Activated CD4-positive, alpha-beta T cell treated with anti-CD3 and anti-CD28 coated beads for 36 hours (primary cell): ENCODE measurements at places on chromosomes 6 and 20. TPM values are rescaled to one million over a fixed set of nuclear protein-coding genes. Genes with fewer than 3 reads are reported as not detected.

The C6orf163 gene
- total RNA-seq, result 1.2 TPM

The KCNG1 gene
- total RNA-seq, result 2.5 TPM

The KHDC1 gene
- total RNA-seq, result 2.8 TPM

The ZC2HC1B gene
- total RNA-seq, result not detected

DNA sequence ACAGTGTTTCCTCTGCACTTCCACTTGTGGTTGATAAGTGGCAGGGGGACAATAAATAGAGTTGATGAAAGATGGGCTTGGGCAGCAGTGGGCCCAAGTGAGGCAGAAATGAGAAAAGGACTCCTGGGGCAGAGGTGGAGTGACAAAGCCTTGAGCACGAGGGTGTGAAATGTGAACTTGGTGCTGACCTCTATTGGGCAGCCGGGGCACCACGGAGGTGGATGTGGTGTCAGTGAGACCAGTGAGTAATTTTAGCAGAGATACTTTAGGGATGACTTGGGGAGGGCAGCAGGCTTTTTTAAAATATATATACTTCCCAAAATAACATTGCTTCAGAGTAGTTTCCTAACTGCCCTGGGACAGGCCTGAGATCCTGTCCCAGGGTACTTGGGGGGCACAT lies 30.6 kb upstream of the MYLK2 start:
- H3K4me1 ChIP-seq, result no peaks in the 10 kb centered on the region
- H3K36me3 ChIP-seq, result peaks cover 50% of the 10 kb centered on the region
- H3K27me3 ChIP-seq, result no peaks in the 10 kb centered on the region
- H3K27ac ChIP-seq, result no peak overlapping the region

DNA sequence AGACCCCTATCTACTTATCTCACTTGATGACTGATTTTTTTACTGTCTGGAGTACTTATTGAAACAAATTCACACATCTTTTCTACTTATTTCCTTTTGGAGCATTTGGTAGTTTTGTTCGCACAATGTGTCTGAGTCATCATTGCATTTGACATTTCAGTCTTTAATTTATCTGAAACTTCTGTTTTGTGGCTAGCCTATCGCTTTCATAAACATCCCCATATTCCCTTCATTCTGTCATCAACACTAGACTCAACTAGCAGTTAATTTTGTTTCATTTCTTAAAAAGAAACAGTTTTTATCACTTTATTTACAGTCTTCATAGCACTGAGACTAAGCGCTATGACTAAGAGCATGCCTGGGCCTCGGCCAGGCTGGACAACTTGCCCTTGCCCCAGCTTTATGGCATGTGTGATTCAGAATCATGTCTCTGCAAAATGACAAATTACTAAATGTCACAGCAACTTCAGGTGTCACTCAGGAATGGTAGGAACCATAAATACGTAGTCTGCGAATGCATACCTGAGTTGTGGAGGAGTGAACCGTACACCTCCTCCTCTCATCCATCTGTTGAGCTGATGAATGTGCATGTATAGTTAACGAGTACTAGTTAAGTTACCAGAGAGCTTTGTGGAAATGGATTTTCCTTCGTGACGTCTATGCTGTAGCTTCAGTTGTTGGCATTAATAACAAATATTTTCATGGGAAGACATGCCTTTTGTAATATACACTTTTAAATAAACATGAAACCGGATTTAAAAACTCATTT lies 16.2 kb downstream of the L3MBTL3 start:
- no peaks in the 10 kb centered on the region for H3K27me3 ChIP-seq
- H3K36me3 ChIP-seq, result peaks cover 12% of the 10 kb centered on the region
- peaks cover 45% of the 10 kb centered on the region for H3K4me1 ChIP-seq
- peak overlapping the region; percentile 63 for H3K27ac ChIP-seq
- H3K4me3 ChIP-seq, result peak overlapping the region; percentile 10
- peak; percentile 56 for DNase-seq

DNA sequence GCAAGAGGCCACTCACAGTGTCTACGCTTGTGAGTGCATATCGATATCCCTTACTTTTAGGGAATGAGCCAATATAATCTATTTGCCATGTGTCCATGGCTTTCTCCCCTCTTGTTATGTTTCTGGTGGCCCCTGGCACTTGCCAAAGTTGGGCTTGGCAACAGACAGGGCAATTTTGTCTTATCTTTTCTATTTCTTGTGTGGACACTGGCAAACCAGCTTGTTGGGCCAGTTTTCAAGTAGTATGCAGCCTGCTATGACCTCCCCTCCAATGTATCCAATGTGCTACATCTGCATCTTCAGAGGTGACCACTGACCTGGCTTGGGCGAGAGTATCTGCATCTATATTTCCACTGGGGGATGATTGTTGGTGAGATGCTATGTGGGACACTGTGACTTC lies 29.2 kb downstream of the GSTA2 start:
- no peak overlapping the region for H3K27ac ChIP-seq
- no peak overlapping the region for H3K4me3 ChIP-seq
- no peaks in the 10 kb centered on the region for H3K4me1 ChIP-seq

- H3K4me1 ChIP-seq, result peaks cover 67% of the 10 kb centered on the region
- no peaks in the 10 kb centered on the region for H3K27me3 ChIP-seq
- H3K36me3 ChIP-seq, result peaks cover 88% of the 10 kb centered on the region
- peak overlapping the region; percentile 99 for H3K27ac ChIP-seq
- H3K4me3 ChIP-seq, result peak overlapping the region; percentile 99
These were observed 550 bp downstream of the PLAGL2 start for GRCh38 chr20:32206760-32207625.

The SNPH gene
- total RNA-seq, result 2.5 TPM

- no peak overlapping the region for H3K4me3 ChIP-seq
- H3K27ac ChIP-seq, result no peak overlapping the region
- DNase-seq, result no peak
- peaks cover 6% of the 10 kb centered on the region for H3K27me3 ChIP-seq
These were observed 57.1 kb upstream of the LRRC1 start for GRCh38 chr6:53737746-53738145.

DNA sequence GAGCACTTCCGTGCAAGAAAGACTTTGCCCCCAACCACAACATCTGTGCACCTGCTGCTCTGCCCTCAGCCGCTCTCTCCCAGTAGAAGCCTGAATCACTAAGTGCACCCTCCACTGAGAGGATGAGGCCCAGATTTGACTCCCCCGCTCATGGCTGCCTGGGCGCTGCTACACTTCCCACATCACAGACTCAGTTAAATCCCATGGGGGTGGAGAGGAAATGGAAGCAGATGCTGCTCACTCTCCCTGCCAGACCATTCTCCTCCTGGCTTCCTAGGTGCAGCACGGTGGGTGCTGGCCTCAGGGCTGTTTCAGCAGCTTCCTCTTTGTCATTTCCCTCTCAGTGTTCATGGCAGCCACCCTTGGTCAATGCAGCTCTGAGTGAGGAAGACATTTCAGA lies 4.8 kb downstream of the CST5 start:
- H3K27me3 ChIP-seq, result peaks cover 2% of the 10 kb centered on the region
- peak overlapping the region; percentile 83 for H3K27ac ChIP-seq
- DNase-seq, result peak; percentile 44
- no peak overlapping the region for H3K4me3 ChIP-seq
- no peaks in the 10 kb centered on the region for H3K36me3 ChIP-seq

DNA sequence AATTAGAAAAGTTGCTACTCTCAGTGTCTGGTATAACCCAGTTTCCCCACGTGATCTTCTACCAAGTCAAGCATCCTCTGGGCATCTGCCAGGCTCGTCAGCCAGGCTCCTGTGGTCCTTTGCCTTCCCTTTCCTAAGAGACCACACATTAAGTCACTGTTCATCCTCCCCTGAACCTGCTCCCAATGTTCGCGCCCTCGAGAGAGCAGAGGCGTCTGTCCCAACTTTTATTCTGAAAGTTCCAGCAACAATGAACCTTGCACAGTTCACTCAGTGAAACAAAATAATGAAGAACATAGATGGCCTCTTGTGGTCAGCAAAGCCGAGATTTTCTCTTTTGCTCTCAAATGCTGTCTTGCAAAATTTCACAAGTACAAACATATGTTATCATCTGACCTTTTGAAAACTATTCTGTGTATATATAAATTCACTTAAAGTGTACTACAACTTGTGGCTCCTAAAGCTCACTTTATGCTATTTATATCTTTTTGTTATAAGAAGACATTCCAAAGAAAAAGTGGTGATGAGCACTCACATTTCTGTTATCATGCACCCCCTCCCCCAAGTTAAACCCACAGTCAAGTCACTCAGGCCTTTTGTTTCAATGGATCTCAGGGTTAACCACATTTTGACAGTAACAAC lies 39.2 kb upstream of the NHSL1 start:
- H3K4me3 ChIP-seq, result no peak overlapping the region
- H3K4me1 ChIP-seq, result no peaks in the 10 kb centered on the region
- no peaks in the 10 kb centered on the region for H3K36me3 ChIP-seq
- H3K27me3 ChIP-seq, result peaks cover 9% of the 10 kb centered on the region

The SPTLC3 gene
- 1.1 TPM for total RNA-seq

DNA sequence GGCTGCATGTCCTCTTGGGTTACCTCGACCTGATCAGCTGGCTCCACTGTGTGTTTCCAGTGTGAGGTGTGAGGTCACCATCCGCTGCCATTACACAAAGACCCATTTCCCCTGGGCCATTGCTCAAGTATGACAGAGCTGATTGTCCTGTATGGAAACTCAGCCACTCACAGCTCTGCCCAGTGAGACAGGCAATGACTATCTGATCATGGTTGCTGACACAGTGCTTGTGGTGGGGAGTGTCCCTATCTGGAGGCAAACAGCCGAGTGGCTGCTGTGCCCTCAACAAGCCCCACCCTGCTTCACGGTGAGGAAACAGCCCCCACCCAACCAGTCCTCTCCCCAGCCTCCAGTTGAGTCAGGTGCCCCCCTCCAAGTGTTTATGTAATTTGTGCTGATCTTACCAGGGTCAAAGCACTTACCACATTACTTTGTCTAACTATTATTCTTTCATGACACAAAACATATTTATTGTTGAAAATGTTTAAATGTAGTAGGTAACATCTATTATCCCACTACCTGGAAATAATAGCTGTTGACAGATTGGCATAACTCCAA lies 11.7 kb upstream of the MAPK13 start:
- no peaks in the 10 kb centered on the region for H3K27me3 ChIP-seq
- H3K36me3 ChIP-seq, result peaks cover 7% of the 10 kb centered on the region
- peak; percentile 76 for DNase-seq
- peak overlapping the region; percentile 99 for H3K27ac ChIP-seq
- no peak overlapping the region for H3K4me3 ChIP-seq

The ISM1 gene
- 0.51 TPM for total RNA-seq

DNA sequence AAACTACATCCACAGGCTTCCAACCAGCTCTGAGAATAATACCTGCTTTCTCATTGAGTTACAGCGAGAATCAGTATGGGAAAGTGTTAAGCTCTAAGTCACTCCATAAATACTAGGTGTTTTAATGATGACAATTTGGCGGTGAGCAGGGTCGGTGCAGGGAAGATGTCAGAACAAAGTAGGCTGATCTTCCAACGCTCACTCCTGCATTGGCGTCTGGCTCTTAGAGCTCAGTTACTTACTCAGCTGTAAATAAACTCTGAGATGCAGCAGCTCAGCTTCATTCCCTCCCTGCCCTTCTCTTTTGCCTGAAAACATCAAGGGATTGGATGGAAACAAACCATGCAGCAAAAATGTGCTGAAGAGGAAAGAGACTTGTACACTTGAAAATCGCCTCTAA lies 102.5 kb upstream of the SPACA1 start:
- no peak overlapping the region for H3K4me3 ChIP-seq
- no peaks in the 10 kb centered on the region for H3K36me3 ChIP-seq
- DNase-seq, result no peak
- H3K27ac ChIP-seq, result no peak overlapping the region
- H3K4me1 ChIP-seq, result no peaks in the 10 kb centered on the region

GRCh38 chr20:53738039-53738944 lies 144.7 kb upstream of the ZNF217 start:
- peaks cover 49% of the 10 kb centered on the region for H3K4me1 ChIP-seq
- DNase-seq, result no peak
- no peak overlapping the region for H3K4me3 ChIP-seq
- H3K27ac ChIP-seq, result no peak overlapping the region

The ARG1 gene
- total RNA-seq, result not detected

DNA sequence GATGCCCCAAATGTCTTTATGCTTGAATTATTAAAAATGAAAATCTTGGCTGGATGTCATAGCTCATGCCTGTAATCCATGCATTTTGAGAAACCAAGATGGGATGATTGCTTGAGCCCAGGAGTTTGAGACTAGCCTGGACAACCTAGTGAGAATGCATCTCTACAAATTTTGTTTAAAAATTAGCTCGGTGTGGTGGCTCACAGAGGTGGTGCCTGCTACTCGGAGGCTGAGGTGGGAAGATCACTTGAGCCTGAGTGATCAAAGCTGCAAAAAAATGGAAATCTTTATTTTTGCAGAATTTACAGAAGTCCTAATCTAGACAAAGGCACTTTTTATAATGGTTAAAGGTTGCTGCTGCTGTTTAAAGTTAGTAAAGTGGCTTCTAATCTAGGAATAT lies 20.0 kb upstream of the COL19A1 start:
- no peaks in the 10 kb centered on the region for H3K4me1 ChIP-seq
- H3K36me3 ChIP-seq, result no peaks in the 10 kb centered on the region
- H3K4me3 ChIP-seq, result no peak overlapping the region
- no peak overlapping the region for H3K27ac ChIP-seq

DNA sequence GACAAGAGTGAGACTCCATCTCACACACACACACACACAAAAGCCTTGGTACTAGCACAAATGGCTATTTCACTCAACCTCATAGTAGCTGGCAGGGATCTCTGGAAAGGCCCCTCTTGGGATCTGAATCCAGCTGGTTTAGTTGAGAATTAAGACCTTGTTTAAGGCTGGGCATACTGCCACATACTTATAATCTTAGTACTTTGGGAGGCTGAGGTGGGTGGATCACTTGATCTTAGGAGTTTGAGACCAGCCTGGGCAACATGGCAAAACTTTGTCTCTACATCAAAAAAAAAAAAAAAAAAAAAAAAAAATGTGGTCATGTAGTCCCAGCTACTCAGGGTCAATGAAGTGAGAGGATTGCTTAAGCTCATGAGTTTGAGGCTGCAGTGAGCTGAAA lies 628.3 kb downstream of the MMUT start:
- H3K27me3 ChIP-seq, result no peaks in the 10 kb centered on the region
- no peak overlapping the region for H3K4me3 ChIP-seq
- DNase-seq, result no peak

The MOXD1 gene
- not detected for total RNA-seq

DNA sequence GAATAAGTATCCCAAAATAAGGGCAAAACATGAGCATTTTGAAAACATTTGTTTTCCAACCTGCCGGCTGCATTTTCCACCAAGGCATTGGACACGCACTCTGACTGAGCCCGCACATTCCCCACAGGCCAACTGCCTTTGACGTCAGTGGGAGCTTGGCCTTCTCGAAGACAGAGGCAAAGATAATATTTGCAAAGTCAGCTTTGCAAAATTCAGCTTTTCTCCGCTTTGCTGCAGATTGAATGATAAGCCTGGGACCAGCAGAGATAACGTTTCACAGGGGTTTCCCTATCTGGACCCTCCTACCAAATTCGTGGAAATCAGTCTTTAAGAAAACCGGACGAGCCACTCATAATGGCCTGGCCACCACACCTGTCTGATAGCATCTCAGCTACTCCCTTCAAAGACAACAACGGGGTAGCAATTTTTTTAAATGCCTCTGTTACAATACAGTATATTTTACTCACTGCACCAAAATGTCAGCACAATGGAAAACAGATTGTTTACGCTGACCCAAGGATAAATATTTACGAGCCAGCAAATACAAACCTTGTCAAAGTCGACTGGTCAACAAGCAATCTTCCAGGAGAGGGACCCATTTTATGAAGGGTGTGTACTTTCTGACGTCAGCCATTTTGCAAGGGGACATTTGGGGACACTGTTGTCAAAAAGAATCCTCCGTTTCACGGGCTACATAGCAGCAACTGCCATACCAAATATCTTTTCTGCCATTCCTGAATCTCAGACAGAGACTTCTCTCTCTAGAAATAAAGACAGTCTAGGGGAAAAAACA lies 100.5 kb downstream of the TFAP2A start:
- H3K36me3 ChIP-seq, result no peaks in the 10 kb centered on the region
- peaks cover 5% of the 10 kb centered on the region for H3K27me3 ChIP-seq
- no peak overlapping the region for H3K4me3 ChIP-seq
- DNase-seq, result no peak

The SLC22A2 gene
- not detected for total RNA-seq
